ENCODE measurements at places on chromosomes 2 and 18.

GRCh38 chr2:220104871-220105351 is 477.5 kb downstream of the SLC4A3 start:
- no peak for DNase-seq

DNA sequence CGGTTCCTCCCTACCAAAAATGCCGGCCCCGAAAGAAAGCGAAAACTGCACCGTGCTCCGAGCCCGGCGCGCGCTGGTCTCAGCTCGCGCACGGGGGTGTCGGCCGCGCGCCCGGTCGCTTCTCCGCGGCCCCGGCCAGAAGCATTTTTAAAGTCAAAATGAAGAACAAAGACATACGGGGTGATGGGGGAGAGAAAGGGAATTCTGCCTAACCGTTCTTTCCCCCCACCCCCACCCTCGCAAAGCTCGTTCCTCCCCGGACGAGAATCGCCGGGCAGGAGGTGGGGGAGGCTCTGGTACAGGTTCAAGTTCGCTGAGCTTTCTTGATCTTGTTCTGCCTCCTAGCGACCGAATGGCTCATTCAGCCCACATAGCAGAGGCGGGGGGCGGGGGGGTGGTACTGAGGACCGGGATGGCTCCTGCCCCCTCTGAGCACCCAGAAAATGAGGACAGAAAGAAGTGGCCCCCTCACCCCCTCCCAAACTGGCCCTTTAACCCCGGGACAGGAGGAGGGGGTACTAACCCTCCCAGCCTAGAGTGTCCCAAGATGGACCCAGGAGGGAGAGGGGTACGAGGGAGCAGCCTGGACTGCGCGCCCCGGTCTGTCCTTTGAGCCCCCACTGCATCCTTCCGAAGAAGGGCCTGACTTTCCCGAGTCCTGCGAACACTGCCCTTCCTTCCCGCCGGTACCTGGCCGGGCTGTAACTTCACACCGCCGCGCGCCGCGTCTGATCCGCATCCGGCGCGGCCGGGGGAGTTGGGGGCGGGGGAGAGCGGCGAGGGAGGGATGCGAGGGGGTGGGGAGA is 3.1 kb downstream of the BCL11A start:
- DNase-seq = no peak

DNA sequence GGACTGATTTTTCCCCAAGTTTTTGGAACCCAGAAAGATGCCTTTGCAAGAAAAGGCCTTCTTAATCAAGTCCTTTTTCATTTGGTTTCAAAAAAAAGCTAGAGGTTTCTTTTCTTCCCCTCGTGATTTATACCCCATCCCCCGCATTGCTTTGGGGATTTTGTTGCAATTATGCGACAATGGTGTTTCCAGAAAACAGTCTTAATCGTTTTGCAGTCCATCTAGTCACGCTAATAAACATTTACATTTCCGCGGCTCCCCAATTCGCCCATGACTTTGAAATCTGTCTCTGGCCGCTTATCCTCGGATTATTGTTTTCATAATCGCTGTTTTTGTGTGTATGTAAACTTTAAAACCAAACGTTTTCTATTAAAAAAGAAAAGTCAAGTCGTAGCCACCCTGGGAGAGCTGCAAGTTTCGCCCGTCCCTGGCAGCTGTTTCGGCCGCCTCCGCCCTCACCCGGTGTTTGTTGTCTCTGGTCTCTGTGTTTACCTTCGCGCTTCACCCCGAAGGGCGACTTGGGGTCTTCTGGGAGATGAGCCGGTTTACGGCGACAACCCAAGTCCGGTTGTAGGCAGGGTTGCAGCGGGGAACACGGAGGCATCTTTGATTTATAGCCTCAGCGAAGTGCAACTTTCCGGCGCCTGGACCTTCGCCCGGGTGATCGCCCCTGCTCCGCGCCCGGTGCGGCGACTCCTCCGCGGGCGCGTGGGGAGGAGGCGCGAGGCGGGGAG is 667 bp downstream of the SP9 start:
- DNase-seq = no peak

DNA sequence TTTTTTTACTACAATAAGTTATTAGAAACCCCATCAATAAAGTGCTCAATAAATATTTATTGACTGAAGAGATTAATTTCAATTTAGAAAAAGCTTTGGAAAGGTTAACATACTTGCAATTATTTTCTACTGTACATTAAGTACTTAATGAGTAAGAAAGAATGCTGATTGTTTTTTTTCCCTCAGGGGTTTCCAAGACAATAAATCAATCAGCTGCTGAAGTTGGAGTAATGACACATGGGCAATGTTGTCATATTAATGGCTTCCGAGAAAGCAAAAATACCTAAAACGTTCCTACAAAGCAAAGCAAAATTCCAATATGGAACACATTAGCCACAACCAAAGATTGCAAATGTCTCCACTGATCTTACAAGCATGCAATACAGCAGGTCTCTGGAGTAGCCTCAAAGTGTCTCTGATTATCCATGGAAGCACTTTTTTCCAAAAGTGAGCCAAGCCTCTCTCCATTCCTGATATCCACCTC is 66.7 kb downstream of the ZC3H6 start:
- DNase-seq = no peak

- DNase-seq = no peak
Observed at GRCh38 chr18:4068552-4069158, 386.5 kb downstream of the DLGAP1 start.

Data from dorsolateral prefrontal cortex (tissue), 122 donors.